ENCODE measurements at places on chromosomes 4 and X. TPM values are rescaled to one million over a fixed set of nuclear protein-coding genes. Genes with fewer than 3 reads are reported as not detected.

DNA sequence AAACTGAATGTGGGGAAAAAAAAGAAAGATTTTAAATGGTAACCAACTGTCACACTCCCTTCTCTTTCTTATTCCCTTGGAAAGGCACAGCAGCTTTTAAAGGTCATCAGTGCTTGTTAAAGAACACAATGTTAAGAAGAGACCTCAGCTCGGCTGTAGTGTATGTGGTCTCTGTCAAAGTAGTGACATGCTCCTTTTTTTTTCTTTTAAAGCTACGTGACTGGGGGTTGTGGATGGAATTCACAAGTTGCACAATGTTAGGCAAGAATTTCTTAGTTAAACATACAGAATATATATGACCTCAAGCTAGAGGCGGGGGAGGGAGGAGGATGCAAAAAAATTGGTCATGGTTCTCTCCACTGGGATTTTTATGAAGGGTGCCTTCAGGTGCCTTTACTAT lies 45.6 kb downstream of the OCRL start:
- DNase-seq = no peak

DNA sequence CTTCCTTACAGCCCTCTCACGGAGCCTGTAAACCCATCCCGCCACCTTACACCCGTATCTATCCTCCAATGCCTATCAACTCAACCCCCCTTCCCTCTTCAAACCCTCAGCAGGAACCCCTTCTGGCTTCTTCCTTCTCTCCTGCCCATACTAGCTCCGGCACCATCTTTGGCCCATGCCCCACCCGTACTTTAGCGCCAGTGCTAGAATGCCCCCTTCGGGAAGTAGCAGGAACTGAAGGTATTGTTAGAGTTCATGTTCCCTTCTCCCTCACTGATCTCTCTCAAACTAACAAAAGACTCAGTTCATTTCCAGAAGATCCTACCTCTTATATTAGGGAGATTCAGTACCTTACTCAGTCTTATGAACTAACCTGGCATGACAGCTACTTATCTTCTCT lies 2.7 kb upstream of the UGT2B15 start:
- no peak for DNase-seq

Gene MAGEA12
- not detected for polyA plus RNA-seq

GRCh38 chr4:8330821-8331574 lies 61.4 kb downstream of the HTRA3 start:
- no peak for DNase-seq

- DNase-seq = no peak
Measured at GRCh38 chr4:20629186-20630106, 70.8 kb upstream of the PACRGL start.

Measured in large intestine (tissue), 12 donors.